ENCODE measurements at places on chromosomes 16 and 17.

- no peak for DNase-seq
These were observed 25.7 kb upstream of the TOX3 start for GRCh38 chr16:52572656-52573055.

DNA sequence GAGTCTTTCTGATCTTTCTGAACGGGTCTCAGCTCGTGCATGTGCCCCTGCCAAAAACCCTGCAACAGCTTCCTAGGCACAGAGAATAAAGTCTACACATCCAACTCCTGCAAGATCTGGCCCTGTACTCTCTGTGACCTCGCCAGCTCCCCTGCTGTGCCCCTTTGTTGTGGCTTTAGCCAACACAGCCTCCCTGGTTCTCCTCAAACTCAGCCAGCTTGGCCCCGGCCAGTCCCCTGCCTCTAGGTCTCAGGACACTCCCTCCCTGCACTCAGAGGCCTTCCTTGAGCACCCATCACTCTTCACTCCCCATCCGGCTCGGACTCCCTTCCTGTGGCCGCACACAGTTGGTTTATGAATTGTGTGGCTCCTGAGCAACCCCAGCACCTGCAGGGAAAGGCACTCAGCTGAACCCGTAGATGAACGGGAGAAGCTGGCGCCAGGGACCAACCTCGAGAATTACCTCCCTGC, 1.4 kb downstream of the CEP131 start:
- DNase-seq: no peak

- DNase-seq: no peak
These were observed 190.7 kb downstream of the C16orf95 start for GRCh38 chr16:87126403-87127025.

DNA sequence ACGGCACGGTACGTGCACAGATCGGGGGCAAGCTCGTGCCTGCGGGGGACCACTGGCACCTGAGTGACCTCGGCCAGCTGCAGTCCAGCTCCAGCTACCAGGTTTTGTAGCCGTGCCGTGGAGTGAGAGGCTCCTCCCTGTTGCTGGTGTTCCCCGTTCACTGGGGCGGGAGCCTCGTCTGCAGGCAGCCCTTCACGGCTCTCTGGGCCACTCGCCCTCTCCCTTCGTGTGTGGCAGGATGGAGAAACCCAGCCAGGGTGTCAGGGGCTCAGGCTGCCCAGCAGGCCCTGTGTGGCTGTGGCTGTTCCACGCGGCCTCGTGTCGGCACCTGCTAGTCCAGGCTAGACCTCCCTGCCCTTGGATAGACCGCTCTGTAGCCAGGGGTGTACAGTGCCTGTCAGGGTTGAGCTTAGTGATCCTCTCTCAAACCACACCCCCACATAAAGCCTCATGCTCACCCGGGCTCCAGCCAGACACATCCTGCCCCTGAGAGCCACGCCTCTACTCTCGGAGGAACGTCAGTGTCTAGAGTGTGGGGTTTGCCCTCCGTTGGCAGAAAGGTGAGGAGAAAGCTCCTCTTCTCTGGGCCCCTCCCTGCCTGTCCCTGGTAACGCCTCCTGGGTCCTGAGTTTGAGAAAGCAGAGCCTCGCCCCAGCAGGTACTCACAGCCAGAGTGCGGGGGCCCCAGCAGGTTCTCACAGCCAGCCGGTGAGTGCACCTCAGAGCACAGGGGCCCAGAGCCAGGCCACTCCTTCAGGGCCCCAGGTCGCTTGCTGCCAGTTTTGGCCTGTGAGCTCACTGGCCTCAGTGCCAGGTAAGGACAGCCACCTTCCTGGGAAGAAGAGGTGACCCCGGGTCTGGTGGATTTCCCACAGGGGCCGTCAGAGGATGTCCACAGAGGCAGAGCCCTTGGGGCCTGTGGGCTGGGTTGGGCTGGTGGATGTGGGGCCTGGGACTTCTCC, 27.7 kb downstream of the NME3 start:
- no peak for DNase-seq

- no peak for DNase-seq
These were observed 72.6 kb downstream of the CLEC16A start for GRCh38 chr16:11016993-11017392.

GRCh38 chr17:37719866-37720265, 25.0 kb downstream of the HNF1B start:
- no peak for DNase-seq

GRCh38 chr16:14041164-14041563, 30.0 kb upstream of the MRTFB start:
- no peak for DNase-seq

DNA sequence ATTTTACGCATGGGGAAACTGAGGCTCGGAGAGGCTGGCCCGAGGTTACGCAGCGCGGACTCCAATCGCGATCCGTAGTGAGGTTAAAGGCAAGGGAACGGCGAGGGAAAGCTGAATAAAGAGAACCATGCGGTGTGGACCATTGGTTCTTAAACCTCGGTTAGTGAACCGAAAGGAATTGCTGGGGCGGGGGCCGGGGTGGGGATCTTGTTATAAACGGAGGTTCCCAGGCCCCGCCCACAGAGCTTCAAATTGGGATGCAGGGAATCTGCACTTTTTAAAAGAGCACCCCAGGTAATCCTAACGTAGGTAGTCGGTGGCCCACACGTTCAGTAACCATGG, 524 bp downstream of the IQCK start:
- DNase-seq: no peak

GRCh38 chr16:17205279-17206211, 265.2 kb downstream of the XYLT1 start:
- no peak for DNase-seq

DNA sequence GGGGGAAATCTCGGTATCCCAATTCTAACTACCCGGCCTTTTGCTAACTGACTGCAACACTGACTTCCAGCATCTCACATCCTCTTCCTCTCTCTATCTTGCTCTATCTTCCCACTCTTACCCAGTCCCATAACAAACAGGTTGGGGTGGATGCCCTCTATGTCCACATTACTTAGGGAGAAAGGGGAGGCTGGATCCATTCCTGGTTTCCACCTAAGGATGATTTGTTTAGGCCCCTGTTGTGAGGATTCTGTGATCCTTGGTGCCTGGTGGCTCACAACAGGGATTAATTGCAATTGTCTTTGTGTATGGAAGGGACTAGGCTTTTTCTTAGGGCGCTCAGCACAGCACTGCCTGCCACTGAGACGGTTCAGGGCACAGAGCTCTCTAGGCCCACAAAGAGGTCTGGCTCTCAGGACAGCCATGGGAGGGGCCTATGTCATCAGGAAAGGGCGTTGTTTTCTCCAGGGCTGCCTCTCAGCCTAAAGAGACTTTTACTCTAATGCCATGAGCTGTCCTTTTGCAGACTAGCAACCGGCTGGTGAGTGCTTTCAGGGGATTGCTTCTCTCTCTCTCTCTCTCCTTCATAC, 612.1 kb upstream of the SALL1 start:
- no peak for DNase-seq

GRCh38 chr17:38320482-38320881, 23.3 kb downstream of the GPR179 start:
- DNase-seq: no peak

GRCh38 chr16:9860876-9861275, 321.4 kb downstream of the GRIN2A start:
- DNase-seq: no peak

DNA sequence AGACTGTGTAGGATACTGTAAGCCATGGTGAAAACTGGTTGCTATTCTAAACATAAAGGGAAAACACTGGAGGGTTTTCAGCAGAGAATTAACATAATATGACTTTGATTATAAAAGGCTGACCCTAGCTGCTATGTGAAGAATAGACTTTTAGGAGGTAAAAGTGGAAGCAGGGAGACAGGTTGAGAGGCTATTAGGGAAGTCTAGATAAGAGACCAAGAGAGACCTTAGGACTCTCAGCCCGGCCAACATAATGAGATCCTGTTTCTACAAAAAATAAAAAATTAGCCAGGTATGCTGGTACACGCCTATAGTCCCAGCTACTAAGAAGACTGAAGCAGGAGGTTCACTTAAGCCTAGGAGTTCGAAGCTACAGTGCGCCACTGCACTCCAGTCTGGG, 393.2 kb upstream of the PMFBP1 start:
- no peak for DNase-seq

DNA sequence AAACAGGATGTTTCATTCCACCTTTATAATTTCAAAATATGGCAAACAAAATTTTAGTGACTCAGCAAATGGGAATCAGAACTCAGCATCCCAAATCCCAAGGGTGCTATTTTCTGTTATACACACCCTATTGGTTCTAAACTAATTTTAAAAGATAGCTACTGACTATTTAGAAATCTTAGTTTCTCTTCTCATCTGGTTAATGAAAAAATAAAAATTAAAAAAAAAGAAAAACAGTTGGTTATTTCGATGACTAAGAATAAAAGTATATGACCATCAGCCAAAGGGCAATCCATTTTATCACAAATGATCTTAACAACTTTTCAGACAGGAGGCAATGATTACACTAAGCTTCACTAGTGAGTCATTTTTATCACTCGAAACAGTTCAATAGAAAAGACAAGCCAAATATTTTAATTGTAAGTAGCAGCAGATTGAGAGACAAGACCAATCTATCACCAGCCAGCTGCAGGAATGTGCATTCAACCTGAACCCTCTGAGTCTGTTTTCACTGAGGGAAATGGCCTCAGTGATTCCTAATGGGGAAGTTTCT, 15.2 kb downstream of the PHLPP2 start:
- no peak for DNase-seq

GRCh38 chr17:11779892-11780291, 181.6 kb downstream of the DNAH9 start:
- DNase-seq: no peak

DNA sequence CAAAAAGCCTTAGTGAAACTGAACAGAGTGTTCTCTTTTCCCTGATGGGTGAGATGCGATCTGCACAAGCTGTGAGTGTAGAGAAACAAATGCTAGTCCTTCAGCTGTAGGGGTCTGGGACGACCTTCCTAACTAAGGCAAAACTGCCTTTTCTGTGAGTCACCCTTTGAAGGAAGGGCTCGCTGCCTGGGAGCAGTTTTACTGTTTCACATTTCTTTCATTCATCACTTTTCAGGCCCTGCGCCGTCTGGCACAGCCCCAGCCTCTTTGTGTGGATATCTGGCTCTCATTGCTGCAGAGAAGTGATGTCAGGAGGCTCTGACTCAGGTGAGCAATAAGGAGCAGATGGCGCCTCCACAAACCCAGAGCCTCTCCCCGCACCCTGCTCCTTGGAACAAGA, 57.4 kb downstream of the HS3ST3A1 start:
- no peak for DNase-seq

GRCh38 chr16:54110016-54110981, 176.3 kb downstream of the IRX3 start:
- no peak for DNase-seq

DNA sequence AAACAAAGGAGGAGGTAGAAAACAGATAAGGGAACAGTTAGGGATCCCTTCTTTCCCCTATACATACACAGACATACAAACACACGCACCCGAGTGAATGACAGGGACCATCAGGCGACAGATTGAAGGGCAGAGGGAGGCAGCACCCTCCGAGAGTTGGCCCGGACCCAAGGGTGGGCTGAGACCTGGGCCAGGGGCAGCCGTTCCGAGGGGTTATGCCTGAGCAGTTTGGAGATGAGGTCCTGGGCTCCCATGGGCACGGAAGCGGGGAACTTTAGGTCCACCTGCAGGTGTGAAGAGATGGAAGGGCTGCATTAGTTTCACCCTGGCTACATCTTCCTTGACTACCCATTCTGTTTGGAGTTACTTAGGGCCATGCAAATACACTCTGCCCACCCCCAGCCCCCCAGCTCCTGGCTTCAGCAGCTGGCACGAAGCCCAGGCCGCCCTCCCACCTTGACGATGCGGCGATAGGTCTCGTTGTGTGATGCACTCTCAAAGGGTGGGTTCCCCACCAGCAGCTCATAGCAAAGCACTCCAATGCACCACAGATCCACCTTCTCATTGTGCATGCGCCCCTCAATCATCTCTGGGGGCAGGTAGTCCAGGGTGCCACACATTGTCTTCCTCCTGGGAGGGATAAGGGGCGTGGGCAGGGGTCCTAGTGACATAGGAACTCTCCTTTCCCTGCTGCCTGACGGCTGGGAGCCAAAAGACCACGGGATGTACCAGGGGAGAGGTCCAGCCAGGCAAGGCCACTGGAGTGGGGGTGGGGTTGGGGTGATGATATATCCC, 5.4 kb downstream of the AURKB start:
- DNase-seq: no peak

DNA sequence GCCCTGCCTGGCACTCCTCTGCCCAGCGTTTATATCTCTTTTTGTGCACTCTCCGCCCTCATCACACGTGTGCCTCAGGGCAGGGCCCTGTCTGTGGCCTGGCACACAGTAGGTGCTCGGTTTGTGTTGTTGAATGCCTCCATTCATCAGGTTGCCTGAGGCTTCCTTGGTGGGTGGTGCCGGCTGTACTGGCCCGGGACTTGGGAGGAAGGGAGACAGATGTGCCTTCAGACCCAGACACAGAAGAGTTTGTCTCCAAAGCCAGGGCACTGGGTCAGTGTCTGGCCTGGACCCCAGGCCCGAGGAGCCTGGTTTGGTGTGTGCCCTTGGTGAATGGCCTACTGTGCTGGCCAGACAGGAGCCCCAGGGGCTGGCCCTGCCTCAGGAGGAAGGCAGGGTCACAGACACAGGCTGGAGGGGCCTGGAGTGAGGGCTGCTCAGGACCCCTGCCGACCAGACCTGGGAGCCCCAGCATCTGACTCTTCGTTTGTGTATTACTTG, 71.6 kb downstream of the RAI1 start:
- no peak for DNase-seq

DNA sequence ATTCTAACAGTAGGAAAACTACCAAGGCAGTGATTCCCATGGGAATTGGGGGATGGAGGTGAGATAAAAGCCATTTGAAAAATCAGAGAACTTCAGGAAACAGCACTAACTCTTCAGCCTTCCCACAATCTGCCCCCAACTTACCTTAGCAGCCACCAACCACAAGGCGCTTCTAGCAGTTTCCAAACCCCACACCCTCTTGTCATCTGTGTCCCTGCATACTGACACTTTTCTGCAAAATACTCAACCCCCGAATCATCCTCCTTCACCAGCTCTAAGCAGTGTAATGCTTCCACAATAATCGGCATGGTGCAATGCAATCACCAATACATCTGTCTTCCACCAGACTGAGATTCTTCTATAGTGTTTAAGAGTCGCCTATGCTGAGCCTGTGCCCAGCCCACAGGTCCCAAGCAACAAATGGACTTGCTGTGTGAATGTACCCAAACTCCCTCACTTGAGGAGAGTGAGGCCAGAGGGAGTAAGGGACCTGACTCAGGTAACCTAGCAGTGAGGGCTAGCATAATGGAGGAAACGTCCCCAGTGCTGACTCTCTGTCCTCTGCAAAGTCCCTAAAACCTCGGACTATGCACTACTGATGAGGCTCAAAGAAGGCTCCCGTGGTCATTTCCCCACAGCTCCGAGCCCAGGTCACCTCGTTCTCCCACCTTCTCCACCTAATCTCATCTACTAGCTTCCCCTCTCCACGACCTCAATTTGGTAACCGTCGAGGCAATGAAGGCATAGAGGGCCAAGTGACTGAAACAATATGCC, 943 bp downstream of the DYNC1LI2 start:
- peak; percentile 20 for DNase-seq

Data from HuH-7.5 (cell line).